Pulmonary artery endothelial cell (primary cell): ENCODE measurements at places on chromosomes 2 and 18. TPM values are rescaled to one million over a fixed set of nuclear protein-coding genes. Genes with fewer than 3 reads are reported as not detected.

CD207 gene
- total RNA-seq, result not detected in 2 replicates

CNTNAP5 gene
- total RNA-seq, result not detected in 2 replicates

TBR1 gene
- 0.04 and 0.07 TPM in 2 replicates for total RNA-seq

PDE11A gene
- under 0.01 and 0.04 TPM in 2 replicates for total RNA-seq

LHCGR gene
- total RNA-seq, result not detected in 2 replicates

HOXD12 gene
- total RNA-seq, result not detected in 2 replicates

TTC31 gene
- 7.3 and 10.1 TPM in 2 replicates for total RNA-seq

REL gene
- total RNA-seq, result 5.1 and 6.2 TPM in 2 replicates

OSBPL6 gene
- total RNA-seq, result 5.4 and 6.9 TPM in 2 replicates
